CD8-positive, alpha-beta memory T cell (primary cell): ENCODE measurements at places on chromosomes 4 and X.

GRCh38 chr4:92618968-92619367, 315.2 kb downstream of the GRID2 start:
- DNase-seq = no peak

DNA sequence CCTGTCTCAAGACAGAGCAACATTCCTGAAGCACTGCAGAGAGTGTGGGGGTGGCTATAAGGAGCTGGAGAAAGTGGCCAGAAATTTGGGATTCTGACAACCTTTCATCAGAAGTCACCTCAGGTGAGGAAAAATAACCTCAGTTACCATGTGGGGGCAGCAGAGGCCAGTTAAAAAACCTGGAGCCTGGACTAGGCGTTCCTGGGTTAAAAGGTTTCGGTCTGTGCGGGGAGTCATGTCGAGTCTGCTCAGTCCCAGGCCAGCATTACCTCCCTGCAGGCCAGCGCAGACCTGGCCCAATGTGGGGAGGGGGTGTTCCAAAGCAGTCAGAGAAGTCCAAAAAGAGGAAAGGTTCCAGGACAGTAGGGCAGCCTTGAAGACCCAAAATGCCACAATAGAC, 10.9 kb upstream of the NALF2 start:
- DNase-seq = no peak

DNA sequence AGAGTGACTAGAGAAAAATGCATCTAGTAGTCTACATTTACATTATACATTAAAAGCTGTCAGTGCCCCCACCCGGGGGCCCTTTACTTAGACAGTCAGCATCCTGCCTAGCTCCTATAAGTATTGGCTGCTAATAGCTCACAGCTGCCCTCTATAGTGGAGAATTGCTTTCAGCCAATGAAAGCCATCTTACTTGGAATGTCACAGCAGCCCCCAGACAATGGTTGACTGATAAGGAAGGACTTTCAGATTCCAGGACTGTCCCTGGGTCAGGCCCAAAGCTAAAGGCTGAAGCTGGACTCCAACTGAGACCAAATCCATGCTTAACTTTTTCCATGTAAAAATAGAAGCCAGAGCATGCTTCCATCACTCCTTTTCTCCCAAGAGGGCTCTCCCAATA, 196.9 kb downstream of the ANKRD50 start:
- no peak for DNase-seq

GRCh38 chr4:97786306-97786920, 356.9 kb downstream of the STPG2 start:
- DNase-seq = no peak

GRCh38 chrX:45208121-45208856, 7.6 kb upstream of the DIPK2B start:
- no peak for DNase-seq

DNA sequence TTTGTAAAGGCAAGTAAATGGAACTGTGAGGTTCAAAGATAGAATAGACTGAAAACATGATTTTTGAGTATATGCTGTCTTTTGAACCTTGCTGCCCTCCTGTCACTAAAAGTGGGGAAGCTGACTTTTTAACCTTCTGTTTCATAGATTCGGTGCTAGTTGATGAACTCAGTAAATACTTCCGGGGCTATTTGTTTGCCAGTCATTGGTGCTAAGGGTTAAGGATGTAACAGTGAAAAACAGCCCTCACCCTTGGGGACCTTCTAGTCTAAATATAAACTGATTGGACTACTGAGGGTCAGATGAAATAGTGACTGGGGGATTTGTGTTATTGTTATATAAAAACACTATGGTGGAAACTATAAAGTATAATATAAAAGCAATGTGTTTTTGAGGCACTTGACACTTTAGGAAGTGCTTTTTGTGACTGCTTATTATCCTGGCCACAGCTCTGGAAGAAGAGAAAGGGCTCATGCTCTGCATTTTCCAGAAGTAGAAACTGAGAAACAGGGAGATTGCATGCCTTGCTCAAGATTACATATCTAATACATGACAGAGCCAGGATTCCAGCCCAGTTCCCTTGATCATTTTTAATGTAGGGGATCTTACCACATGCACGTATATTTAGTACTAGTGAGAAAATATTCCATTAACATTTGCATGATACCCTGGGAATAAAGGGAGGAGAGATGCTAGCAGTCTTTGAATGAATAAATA, 3.9 kb downstream of the BST1 start:
- DNase-seq = no peak

GRCh38 chrX:140501940-140502468, 2.9 kb downstream of the SOX3 start:
- no peak for DNase-seq

GRCh38 chr4:167842487-167842886, 249.8 kb upstream of the ANXA10 start:
- DNase-seq = no peak

GRCh38 chr4:3330707-3331106, 37.9 kb downstream of the RGS12 start:
- DNase-seq = no peak

DNA sequence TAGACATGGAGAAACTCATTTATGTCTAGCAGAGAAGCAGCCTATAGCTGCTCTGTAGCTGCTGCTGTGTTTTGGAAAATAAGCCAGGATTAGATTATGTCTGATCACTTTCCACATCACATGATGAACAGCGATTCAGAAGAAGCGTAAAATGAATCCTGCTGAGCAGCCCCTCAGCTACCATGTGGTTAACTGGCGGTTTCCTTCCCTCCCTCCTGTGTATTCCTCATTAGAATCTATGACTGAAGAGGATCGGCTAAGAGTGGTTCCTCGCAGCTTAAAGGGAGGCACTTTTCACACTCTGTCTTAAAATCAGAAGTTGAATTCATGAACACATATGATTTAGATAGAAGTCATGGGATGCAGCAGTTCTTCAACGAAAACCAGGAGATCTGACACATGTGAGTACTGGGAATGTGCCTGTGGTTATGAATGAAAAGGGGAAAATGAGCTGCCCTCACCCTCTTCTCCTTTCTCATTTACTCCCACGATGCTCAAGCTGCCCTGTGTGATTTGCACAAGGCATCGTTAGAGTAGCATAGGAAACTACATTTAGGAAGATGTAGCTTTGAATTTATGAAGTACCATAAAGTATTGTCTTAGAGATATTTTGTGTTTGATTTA, at the start of gene PPEF1:
Gene PPEF1 (plus strand): TSS at position 220 of the 624 bp plus-strand sequence. CDS start 136 bp downstream, at position 356.
- DNase-seq = no peak

GRCh38 chrX:129523079-129523911, at the start of gene SMARCA1:
Gene SMARCA1, minus strand, starts transcription at chrX:129523490. Its CDS starts 120 bp downstream, at chrX:129523370.
- no peak for DNase-seq

DNA sequence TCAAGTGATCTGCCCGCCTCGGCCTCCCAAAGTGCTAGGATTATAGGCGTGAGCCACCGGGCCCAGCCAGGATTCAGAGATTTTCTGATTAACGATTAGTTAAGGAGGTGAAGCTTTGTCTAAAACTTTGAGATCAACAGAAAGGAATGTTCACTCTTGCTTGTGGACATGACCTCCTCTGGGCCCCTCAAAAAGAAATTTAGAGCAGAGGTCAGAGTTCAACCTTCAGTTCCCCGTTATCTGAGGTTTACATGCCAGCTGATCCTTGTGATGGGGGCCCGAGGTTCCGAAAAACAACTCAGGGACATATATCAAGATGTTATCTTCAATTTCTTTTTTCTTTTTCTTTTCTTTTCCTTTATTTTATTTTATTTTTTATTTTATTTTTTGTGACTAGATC, 54.6 kb downstream of the DDX3X start:
- DNase-seq = no peak

DNA sequence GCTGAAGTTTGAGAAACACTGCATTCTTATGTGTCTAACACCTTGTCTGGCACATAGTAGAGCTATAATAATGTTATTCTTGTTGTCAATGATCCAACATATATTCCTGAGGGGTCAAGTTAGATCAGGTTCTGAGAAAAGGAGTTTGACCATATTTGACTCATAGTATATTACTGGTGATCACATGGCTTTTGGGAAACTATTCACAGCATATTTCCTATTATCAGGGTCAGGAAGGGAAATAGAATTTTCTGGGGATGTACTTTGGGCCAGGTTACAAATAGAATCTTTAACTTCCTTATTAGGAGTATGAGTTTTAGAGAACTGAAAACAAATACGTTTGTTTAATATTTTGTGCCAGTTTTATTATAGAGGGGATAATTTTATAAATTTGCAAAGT, 11.6 kb downstream of the IL15 start:
- no peak for DNase-seq

- DNase-seq = no peak
These were observed 93.0 kb upstream of the MTM1 start for GRCh38 chrX:150475461-150475860.

DNA sequence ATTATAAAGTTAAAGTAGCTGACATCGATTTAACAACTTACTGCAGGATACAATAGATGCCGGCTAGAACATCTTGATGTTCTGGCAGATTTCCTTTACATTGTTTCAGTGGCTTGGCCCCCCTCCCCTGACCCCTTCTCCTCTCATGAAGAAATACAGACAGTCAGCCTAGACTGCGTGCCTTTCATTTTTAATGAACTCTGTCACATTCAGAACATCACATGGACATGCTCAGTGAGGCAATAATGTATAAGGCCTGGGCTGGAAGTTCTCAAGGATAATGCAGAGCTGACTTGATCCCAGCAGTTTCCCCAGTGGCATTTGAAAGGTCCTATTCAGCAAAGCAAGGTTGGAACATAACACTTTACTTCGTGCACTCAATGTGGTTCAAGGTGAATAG, 239.2 kb downstream of the ANK2 start:
- no peak for DNase-seq

DNA sequence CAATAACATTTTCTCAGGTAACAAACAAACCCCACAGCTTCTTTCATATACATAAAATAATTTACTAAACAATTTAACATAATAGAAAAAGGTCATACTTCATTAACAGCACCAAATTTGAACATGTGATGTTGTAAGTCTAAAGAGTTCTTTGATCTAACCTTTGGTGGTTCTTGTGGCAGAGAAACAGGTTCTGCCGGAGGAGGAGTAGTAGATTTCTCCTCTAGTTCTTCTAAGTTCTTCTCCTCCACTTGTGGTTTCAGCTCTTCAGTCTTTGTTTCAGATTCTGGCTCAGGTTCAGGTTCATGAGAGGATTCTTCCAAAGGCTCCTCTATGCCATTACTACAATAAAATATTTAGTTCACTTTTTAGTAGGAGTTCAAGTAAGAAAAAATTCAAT, 18.3 kb downstream of the G3BP2 start:
- DNase-seq = no peak
